ENCODE measurements at places on chromosomes 5 and 9.
A peak's percentile ranks its signal among the peaks of the same experiment; 100 is the strongest.

DNA sequence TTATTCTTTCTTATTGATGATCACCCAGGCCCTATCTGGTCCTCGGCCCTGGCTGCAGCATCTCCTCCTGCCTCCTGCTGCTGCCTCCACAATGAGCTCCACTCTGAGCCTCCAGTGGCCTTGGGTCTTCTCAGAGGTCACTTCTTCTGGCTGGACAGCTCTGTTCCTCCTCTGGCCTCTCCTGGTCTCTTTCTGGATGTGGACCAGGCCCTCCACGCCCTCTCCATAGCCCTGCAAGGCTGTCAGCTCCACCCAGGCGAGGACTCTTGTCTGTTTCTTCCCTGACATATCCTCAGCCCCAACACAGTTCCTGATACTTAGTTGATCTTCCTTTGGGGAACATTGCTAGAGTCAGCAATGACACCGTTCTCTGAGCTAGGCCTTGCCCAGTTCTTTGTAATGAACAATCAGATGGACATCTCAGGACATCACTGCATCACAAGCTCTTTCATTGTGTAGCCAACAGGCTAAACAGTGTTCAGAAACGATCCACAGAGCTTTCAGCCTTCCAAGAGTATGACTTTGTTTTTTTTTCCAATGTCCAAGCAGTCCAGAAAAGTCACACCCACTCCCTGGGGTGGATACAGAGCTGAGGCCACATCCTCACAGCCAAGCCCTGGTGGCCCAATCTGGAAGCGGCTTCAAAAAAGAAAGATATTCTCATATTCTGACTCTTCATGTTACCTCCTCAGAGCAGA, 62.5 kb upstream of the DNAH5 start:
- no peak for DNase-seq

GRCh38 chr9:106356924-106357323, 506.0 kb upstream of the ZNF462 start:
- no peak for DNase-seq

- DNase-seq, result no peak
Observed at GRCh38 chr9:71549023-71549422, 219.3 kb downstream of the CEMIP2 start.

DNA sequence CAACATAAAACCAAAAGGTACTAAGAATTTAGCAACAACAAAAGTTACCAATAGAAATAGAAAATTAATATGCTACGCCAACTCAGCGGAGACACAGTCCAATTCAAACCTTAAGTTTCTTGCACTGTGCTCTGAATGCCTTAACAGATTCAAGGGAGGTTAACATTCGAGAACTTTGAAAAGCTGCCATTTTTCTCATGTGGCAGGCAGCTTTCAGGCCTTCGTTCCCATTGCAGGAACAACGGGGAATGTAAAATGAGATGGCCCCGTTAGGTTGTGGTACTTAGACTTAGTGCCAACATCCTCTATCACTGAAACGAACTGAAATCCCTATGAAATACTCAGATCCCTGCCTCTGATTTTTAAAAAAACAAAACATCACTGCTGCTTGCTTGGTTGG, 22.4 kb downstream of the FNBP1 start:
- DNase-seq, result no peak

GRCh38 chr5:36647046-36647445, 40.6 kb downstream of the SLC1A3 start:
- DNase-seq, result no peak

- DNase-seq, result no peak
Observed at GRCh38 chr9:35506359-35506758, 16.4 kb downstream of the RUSC2 start.

- no peak for DNase-seq
Observed at GRCh38 chr9:134962065-134962972, 44.6 kb upstream of the FCN1 start.

GRCh38 chr5:110969502-110969901, 102.0 kb upstream of the TSLP start:
- peak; percentile 17 for DNase-seq

- no peak for DNase-seq
Observed at GRCh38 chr5:41794471-41794870, 75.8 kb downstream of the OXCT1 start.

- no peak for DNase-seq
Observed at GRCh38 chr5:98214240-98215051, 559.0 kb upstream of the RGMB start.

DNA sequence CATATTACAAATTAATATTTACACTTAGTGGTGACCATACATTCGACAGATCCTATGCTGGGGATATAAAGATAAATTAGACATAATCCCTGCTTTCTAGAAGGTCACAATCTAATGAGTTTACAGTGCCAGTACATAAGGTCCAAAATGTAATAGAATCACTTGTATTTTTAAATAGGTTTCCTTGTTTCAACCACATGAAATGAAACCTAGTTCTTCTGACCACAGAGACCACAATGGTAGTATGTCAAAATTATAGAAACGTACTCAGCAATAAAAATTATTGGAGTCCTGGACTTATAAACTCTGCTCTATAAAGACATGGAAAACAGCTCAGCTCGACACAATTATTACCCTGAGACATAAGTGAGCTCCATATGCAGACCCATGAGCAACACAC, 444.3 kb downstream of the SPOCK1 start:
- no peak for DNase-seq

DNA sequence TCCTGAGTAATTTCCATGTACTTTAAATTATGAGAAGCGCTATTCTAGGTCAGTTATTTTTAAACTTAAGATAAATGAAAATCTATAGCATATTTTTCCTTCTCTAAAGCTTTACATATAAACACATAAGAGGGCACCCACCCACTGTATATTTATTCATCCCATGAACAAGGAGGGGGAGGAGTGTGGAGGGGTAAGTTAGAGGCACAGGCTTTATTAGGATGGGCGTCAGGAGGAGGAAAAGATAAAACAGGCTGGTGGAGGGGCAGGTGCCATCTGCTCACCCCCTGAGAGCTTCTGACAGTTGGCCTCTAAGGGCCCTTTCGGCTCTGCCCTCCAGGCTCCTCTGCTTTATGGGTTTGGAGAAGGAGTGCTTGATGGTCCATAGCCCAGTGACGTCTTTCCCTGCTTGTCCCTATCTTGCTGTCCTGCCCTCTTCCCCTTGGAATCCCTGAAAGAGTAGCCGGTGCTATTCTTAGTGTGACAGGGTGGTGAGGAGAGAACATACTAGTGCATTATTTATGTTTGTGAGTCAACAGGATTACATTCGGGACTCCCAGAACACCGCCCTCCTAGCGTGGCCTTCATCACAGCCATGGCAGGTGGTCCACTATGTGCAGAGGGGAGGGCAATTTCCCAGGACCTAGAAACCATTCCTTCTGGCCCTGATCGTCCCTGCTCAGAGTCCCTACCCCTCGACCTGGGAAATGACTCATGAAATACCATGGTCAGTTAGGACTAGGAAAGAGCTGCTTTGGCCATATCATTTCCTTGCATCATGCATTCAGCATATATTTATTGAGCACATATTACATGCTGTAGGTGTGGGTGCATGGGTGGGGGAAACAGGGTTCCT, 7.9 kb upstream of the SYNPO start:
- DNase-seq, result no peak

DNA sequence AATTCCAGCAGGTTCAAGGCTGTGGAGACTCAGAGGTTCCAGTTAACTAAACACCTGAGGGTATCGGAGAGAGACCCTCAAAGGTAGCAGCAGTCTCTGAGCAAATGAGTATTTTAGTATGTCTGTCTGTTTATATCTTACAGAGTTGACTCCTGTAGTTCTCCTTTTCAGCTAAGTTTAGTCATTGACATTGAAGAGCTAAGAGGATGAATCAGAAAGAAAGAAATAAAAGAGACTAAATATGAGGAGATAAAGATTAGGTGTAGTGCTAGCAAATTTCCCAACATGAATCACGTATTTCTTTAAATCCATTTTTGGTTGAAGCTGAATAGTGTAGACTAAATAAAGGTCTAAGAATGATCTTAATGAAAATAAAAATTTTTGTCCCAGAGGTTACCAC, 474.0 kb upstream of the RGMB start:
- no peak for DNase-seq

GRCh38 chr9:107784235-107784958, 294.8 kb upstream of the KLF4 start:
- no peak for DNase-seq

GRCh38 chr9:68974431-68974830, 39.5 kb downstream of the PRKACG start:
- DNase-seq, result no peak

DNA sequence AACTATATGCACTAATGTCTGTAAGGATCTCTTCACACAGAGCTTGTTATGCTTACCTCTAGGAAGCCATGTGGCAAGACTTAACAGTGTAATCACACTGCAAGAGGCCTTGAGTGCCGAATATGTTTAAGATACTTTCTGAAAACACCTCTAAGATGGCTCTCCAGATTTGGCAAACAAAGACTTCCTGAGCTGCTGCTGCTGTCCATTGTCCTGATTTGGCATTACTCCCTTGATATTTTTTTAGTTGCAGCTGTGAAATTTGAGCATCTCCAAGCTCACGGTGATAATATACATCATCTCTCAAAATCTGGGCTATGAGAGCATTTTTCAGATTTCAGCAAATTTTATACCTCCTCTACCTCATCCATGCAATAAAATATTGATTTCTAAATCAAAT, 384.5 kb upstream of the CDH6 start:
- no peak for DNase-seq

DNA sequence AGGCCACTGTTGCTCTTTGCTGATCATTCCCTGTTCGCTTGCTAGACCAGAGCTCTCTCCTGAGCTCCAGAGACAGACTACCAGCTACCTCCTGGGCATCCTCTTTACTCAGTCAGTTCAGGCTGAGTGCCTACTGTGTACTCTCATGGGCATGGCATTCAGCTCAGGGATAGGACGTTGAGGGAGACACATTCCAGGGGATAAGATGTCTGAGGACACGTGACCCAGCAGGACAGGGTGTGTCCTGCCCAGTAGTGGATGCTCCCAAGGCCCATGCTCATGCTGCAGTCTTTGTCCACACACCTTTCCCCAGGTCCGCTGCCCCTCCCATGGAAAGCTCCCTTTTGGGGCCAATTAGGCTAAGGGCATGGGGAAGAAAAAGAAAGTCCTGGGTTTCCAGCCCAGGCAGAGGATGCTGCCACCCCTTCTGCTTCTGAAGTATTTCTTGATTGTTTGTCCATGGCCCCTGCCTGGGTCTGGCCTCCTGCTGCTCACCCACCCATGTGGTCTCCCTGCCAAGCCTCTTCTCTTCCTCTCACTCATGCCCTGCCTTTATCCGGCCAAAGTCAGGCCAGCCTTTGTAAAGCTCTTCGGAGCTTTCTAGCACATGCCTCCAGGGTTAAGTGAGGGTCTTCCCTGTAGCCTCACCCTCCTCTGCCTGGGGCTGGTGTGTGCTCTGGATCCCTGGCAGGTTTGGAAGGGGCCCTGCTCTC, 60.5 kb upstream of the PITX1 start:
- no peak for DNase-seq

- no peak for DNase-seq
Observed at GRCh38 chr9:85258823-85259370, 482.9 kb downstream of the AGTPBP1 start.

- DNase-seq, result no peak
Observed at GRCh38 chr9:14198841-14199455, 115.0 kb downstream of the NFIB start.

- no peak for DNase-seq
Observed at GRCh38 chr5:31921852-31922305, 252.2 kb downstream of the GOLPH3 start.

DNA sequence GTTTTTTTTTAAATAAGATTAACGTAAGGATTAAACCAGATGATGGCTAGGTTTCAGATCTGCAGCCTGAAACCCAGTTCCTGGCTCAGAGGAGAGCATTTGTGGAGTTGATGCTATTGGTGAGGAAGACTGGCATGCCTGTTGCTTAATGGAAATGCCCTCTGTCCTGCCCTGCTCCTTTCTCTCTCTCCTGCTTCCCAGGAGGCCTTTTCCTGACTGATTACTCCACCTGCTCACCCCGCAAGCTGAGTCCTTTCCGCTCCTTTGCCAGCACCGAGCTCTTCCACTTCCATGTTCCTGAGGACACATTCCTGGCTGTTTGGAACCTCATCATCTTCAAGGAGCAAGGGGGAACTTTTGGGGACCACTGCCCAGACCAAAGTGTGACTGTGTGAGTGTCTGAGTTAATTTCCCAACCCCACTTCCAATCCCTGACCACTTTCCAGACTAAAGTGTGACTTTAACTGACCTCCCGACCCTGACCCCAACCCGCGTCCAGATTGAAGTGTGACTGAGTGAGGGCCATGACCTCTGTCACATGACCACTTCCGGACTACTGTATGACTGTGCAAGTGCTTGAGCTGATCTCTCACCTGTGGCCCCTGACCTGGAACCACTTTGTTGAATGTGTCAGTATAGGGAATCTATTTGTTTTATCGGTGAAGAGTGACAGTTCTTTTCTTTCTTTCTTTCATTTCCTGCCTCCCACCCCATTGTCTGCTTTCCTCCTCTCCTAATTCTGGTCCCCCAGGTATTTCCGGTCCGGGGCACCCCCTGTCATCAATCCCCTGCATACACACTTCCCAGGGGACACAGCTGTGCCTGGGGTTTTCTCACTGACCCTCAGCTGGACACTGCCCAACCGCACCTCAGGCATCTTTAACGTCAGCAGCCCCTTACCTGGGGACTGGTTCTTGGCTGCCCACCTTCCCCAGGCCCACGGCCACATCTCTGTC, 5.5 kb downstream of the TMEM8B start:
- DNase-seq, result no peak

DNA sequence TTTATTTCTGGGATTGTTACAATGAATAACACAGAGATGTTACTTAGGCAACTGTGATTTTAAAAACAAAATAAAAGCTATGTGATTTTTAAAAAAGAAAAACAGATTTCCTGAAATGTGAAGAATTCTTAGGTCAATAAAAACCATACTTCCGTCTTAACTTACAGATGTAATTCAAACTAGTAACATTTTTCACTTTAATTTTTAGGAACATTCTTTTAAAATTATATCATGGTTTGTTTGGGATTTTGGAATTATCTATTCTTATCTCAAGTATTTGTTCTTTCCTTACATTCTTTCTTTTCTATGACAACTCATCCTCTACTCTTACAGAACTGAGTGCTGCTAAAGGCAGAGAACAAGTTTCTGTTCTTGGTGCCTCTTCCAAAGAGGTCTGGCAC, 159.5 kb downstream of the RAPGEF6 start:
- DNase-seq, result no peak

DNA sequence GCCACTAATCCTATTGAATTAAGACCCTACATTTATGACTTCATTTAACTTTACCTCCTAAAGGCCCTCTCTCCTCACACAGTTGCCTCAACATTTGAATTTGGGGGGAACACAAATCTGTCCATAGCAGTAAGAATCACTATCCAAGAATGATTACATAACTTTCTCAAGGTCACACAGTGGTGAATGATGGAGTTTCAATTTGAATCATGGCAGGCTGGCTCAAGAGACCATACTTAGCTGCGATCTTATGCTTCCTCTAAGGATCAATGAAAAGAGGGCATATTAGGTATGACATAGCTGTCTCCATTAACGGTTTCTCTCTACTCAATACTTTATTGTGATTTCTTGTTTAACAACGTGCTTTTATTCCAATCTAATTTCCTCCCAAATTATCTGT, 44.1 kb upstream of the PDE4D start:
- DNase-seq, result no peak

Data from NCI-H2107 (cell line).